ENCODE measurements at places on chromosomes 12 and 14.

GRCh38 chr12:8950702-8951478, 1.4 kb upstream of the M6PR start:
- peak overlapping the region; percentile 98 for H3K4me3 ChIP-seq
- H3K36me3 ChIP-seq, result peaks cover 12% of the 10 kb centered on the region
- peaks cover 18% of the 10 kb centered on the region for H3K4me1 ChIP-seq
- DNase-seq, result no peak

- DNase-seq, result no peak
- peaks cover 2% of the 10 kb centered on the region for H3K27me3 ChIP-seq
- no peaks in the 10 kb centered on the region for H3K4me1 ChIP-seq
- H3K4me3 ChIP-seq, result no peak overlapping the region
- H3K27ac ChIP-seq, result no peak overlapping the region
- no peaks in the 10 kb centered on the region for H3K36me3 ChIP-seq
Measured at GRCh38 chr14:98008381-98009113, 1211.4 kb downstream of the VRK1 start.

DNA sequence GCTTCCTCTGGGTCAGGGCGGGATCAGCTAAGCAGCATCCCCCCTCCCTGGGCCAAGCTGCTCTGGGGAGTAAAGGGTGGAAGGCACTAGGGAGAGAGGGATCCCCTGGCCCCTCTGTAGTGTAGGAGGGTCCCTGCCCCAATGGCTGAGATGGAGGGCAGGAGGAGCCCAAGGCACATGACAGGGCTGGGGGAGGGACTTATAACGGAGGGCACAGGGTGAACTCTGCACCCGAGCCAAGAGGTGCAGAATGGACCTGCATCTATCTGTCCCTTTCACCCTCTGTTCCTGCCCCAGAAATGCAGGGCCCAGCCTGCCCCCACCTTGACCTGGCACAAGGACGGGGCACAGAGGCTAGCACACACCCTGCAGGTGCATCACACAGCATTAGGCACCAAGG, 3.8 kb upstream of the ITGB7 start:
- DNase-seq, result no peak
- peaks cover 18% of the 10 kb centered on the region for H3K36me3 ChIP-seq
- H3K4me1 ChIP-seq, result peaks cover 6% of the 10 kb centered on the region
- H3K27me3 ChIP-seq, result no peaks in the 10 kb centered on the region
- no peak overlapping the region for H3K27ac ChIP-seq

DNA sequence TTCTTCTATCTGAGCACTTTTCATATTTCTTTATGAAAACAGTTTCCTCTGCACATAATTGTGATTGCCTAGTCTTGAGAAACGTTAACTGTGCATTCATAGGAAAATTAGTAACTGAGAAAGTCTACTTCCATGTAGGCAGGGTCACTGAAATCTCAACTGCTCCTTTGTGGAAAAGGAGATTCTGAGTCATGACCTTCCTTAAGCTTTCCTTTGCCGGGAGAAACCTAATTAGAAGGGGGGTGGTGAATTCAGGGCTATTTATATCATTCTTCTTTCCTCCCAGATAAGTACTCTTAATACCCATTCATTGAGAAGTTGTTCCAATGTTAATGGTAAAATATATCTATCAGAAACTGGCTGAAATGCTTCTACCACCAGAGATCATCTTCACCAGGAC, 751.0 kb upstream of the TMEM132C start:
- no peaks in the 10 kb centered on the region for H3K36me3 ChIP-seq
- peaks cover 2% of the 10 kb centered on the region for H3K27me3 ChIP-seq
- no peak overlapping the region for H3K27ac ChIP-seq
- no peak overlapping the region for H3K4me3 ChIP-seq
- DNase-seq, result no peak

GRCh38 chr12:52337054-52337453, 15.9 kb upstream of the KRT83 start:
- no peaks in the 10 kb centered on the region for H3K36me3 ChIP-seq
- H3K4me3 ChIP-seq, result no peak overlapping the region
- H3K27me3 ChIP-seq, result peaks cover 7% of the 10 kb centered on the region
- peaks cover 14% of the 10 kb centered on the region for H3K4me1 ChIP-seq

GRCh38 chr12:132445884-132446632, 43.9 kb upstream of the FBRSL1 start:
- H3K4me3 ChIP-seq, result peak overlapping the region; percentile 78
- DNase-seq, result peak; percentile 69
- H3K36me3 ChIP-seq, result no peaks in the 10 kb centered on the region
- peaks cover 18% of the 10 kb centered on the region for H3K4me1 ChIP-seq
- H3K27ac ChIP-seq, result peak overlapping the region; percentile 99

- H3K4me3 ChIP-seq, result no peak overlapping the region
- no peaks in the 10 kb centered on the region for H3K36me3 ChIP-seq
- H3K4me1 ChIP-seq, result peaks cover 4% of the 10 kb centered on the region
- H3K27ac ChIP-seq, result no peak overlapping the region
- H3K27me3 ChIP-seq, result peaks cover 14% of the 10 kb centered on the region
Measured at GRCh38 chr14:33589334-33589733, 361.5 kb downstream of the EGLN3 start.

DNA sequence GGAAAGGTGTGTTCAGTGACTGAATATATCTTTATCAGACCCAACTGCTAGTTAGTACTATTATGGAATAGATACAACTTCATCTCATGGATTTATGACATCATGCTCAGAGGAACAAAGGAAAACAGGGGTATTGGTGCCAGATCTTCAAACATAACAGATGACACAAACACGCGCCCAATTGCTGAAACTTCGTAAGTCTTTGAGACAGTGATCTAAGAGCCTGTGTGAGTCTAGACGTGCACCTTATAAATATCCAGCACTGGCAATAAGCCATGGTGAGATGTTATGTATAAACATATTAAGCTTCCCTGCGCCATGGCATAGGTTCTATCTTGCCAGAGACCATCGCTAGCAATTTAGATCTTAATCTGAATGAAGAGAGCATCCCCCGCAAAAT, 42.2 kb upstream of the NR2C1 start:
- peaks cover 10% of the 10 kb centered on the region for H3K36me3 ChIP-seq
- no peak for DNase-seq
- no peaks in the 10 kb centered on the region for H3K27me3 ChIP-seq
- no peak overlapping the region for H3K4me3 ChIP-seq
- peaks cover 18% of the 10 kb centered on the region for H3K4me1 ChIP-seq

- H3K4me1 ChIP-seq, result peaks cover 13% of the 10 kb centered on the region
- H3K27ac ChIP-seq, result no peak overlapping the region
- no peaks in the 10 kb centered on the region for H3K36me3 ChIP-seq
- H3K4me3 ChIP-seq, result no peak overlapping the region
- H3K27me3 ChIP-seq, result peaks cover 10% of the 10 kb centered on the region
Measured at GRCh38 chr12:69329669-69330428, 18.3 kb upstream of the LYZ start.

DNA sequence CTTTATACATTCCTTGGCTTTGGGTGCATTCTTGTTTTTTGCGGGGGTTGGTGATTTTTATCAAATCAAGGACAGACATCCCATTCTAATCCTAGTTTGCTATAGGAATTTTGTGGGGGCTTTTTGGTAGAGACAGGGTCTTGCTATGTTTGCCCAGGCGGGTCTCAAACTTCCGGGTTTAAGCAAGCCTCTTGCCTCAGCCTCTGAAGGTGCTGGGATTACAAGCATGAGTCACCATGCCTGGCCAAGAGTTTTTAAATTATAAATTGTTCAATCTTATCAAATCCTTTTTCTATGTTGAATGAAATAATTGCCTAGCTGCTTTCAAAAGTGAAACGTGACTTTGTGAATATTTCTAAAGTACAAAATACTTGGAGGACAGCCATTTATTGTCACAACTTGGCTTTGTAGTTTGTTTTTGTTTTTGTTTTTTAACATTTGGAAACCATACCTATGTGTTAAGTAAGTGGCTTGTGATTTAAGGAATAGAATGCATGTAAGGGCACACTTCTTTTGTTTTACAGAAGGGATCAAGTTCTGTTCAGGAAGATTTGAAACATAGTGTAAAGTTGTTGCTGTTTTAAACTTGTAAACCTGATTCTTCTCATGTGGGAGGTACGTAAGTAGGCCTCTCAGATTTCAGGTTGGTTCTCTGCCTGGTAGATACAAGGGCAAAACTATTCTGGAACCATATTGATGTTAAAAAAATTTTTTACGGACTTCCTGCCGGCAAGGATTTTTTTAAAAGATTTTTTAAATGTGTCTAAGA, 13.4 kb downstream of the MARK3 start:
- peaks cover 61% of the 10 kb centered on the region for H3K4me1 ChIP-seq
- no peak for DNase-seq
- H3K36me3 ChIP-seq, result no peaks in the 10 kb centered on the region

GRCh38 chr14:91254461-91254860, 10.0 kb upstream of the GPR68 start:
- peak overlapping the region; percentile 69 for H3K4me3 ChIP-seq
- peaks cover 37% of the 10 kb centered on the region for H3K4me1 ChIP-seq
- no peaks in the 10 kb centered on the region for H3K36me3 ChIP-seq
- no peak overlapping the region for H3K27ac ChIP-seq
- H3K27me3 ChIP-seq, result peaks cover 10% of the 10 kb centered on the region
- no peak for DNase-seq

- no peak for DNase-seq
- peaks cover 30% of the 10 kb centered on the region for H3K36me3 ChIP-seq
- H3K4me1 ChIP-seq, result peaks cover 7% of the 10 kb centered on the region
- no peak overlapping the region for H3K27ac ChIP-seq
- H3K4me3 ChIP-seq, result no peak overlapping the region
Measured at GRCh38 chr12:9698681-9699080, 29.2 kb downstream of the CLEC2D start.
